CD4-positive, alpha-beta T cell (primary cell): ENCODE measurements at places on chromosomes 7 and 10. TPM values are rescaled to one million over a fixed set of nuclear protein-coding genes. Genes with fewer than 3 reads are reported as not detected.

DNA sequence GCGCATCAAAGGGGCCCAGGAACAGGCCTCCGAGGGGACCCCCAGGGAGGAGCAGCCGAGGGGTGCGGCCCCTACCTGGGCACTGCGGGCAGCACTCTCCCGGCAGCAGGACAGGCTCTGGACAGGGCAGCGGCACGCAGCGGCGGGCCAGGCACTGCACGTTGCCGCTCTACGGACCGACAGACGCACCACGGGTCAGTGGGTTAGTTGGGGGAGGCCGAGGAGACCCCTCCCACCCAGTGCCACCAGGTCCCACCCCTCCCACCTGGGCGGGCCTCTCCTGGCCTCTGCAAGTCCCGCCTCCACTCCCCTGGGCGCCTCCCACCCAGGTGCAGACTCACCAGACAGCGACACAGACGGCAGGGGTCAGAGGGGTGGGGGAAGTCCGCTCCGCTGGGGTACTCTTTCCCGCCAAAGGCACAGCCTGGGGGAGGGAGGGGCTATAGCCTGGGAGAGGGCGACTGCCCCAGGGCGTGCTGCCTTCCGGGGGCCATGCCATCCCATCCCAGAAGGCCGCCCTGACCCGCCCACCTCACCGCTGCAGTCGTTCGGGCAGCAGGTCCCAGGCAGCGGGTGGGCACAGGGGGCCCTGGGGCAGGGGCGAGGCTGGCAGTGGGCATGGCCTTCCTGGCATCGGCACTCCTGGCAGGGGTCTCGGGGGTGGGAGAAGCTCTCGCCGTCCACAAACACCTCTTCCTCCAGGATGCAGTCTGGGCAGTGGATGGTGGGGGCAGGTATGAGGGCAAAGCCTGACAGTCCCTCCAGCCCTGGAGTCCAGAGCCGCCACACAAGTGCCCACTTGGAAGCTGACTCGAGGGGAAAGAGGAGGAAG, 19.2 kb downstream of the KCP start:
- DNase-seq, result no peak

PRLHR gene
- not detected for total RNA-seq

PKD2L1 gene
- total RNA-seq, result not detected

DNA sequence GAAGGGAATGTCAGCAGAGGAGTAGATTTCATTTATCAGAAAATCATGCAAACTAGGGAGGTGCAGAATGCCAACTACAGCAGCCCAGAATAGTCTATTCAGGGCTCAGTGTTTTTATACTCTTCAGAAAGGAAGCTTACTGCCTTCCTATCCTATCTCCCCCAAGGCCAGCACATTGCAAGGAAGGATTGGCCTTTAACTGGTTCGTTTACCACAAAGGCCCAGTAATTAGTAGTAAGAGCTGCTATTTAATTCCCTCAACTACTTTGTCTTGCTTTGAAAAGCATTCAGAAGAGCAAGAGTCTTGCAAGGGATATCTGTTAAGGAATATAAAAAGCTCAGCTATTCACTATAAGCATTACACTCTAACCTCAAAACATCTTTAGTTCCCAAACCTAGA, 86.4 kb upstream of the RNF148 start:
- DNase-seq, result no peak

LRIT1 gene
- not detected for total RNA-seq

DNA sequence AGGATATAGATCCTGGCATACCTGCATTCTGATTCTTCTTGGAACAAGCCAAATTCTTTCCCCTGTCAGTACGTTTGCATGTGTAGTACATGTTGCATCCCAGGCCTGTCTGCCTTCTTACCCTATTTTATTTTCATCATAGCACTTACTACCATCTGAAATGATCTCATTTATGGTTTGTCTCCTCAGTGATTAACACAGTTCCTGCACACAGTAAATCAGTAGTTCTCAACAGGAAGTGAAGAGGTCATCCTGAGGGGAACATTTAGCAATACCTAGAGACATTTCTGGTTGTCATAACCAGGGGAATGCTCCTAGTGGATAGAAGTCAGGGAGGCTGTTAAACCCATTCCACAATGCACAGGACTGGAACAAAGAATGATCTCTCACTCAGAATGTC, 38.2 kb upstream of the SLC26A4 start:
- DNase-seq, result no peak

DNA sequence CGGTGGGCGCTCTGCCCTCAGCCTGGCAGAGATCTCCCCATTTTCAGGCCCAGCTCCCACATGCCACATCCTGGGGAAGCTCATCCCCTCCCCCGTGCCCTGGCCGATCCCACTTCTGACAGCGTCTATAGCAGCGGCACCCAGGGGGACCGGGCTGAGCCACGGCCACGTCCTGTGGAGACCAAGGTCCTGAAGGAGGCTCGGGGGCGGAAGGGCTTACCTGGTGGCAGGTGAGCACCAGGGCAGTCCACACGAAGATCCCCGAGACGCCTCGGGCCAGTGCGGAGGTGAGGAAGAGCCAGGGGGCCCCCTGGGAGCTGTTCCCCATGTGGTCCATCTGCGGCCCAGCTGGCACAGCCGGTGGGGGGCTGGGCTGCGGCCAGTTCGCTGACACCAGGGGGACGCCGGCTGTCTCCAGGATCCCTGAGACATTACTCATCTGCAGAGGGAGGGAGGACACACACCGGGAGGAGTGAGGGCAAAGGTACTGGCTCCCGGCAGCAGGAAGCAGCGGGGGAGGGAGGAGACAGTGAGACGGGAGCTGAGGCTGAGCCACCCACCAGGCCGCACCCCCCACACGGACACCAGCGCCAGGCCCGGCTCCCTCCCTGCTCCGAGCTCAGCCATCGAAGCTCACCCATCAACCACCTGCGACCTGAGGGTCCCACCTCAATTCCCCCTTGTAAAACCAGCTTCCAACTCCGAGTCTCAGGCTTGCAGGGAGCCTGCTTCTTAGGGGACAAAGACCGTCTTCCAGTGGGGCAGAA, 776 bp downstream of the TMEM184A start:
- no peak for DNase-seq

CCM2 gene
- total RNA-seq, result 48.8 TPM

ZNF680 gene
- total RNA-seq, result 8.9 TPM

DNA sequence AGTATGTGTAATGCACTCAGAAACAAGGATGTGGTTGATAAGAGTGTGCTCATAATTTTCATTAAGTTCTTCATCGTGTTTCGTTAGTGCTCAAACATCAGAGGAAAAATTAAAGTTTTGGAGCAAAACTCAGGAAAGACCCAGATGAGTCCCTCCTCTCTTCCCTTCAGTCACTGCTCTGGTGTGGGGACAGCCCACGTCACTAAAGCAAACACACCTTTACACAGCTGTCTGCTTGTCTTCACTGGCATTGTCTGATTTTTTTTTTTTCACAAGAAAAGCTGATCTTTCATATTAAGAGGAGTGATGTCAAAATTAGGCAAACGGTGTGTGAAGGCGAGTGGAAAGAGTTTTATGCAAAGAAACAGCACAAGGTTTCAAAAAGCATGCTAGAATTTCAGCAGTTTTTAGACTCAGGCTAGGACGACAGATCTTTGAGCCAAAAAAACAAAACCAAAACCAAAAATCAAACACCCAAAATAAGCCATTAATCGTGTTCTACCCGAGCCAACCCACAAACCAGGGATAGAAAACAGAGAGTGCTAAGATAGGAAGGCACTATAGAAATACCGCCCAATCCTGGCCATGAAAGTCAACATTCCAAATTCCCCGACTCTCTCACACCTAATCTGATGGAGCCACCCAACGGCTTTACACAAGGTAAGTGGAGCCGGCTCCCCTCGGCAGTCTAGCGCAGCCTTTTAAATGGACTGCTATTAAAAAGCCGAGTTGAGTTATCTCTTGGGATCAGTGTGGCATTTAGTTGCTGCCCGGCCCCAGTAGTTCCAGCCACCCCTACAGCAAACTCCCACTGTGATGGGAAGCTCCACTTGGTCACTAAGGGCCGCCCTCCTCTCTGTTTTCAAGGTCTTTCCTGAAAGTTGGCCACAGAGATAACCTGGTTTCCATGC, 27.9 kb upstream of the GATA3 start:
- DNase-seq, result no peak

TNRC18 gene
- total RNA-seq, result 69.9 TPM

TBX20 gene
- not detected for total RNA-seq

DNA sequence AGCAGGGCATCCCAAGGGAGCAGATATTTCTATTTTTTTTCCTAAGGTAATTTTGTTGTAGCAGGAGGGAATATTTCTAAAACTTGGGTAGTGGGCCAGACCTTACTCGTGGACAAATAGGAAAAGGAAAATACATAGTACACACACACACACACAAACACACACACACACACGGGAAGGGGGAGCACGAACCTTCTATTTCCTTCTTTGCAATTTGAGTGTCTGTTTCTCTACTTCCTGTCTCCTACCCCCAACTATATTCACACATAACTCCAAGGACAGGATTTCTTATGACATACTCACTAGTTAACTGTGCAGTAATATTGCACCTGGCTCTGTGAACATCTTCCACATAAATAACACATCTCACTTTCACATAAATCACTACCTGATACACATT, 4.4 kb downstream of the LDB1 start:
- no peak for DNase-seq

ZNF239 gene
- 0.59 TPM for total RNA-seq

GRCh38 chr7:38716397-38716796, 85.2 kb upstream of the AMPH start:
- DNase-seq, result no peak

OR2A12 gene
- not detected for total RNA-seq

- DNase-seq, result no peak
Observed at GRCh38 chr10:130002606-130003005, 38.5 kb upstream of the EBF3 start.

DNA sequence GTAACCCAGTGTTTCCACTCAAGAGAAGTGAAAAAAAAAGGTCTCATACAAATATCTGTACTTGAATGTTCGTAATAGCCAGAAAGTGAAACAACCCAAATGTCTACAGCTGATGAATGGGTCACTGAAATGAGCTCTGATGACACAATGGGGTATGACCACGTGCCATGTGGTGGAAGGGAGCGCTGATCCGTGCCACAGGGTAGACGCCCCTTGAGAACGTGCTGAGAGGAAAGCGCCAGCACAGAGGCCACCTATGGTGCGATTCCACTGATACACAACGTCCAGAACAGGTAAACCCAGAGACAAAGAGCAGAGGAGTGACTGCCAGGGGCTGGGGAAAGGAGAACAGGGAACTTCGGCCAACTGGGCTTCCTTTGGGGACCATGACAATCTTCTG, 50.3 kb downstream of the MAD1L1 start:
- DNase-seq, result no peak

GBX1 gene
- total RNA-seq, result not detected

CYP2W1 gene
- not detected for total RNA-seq

DNA sequence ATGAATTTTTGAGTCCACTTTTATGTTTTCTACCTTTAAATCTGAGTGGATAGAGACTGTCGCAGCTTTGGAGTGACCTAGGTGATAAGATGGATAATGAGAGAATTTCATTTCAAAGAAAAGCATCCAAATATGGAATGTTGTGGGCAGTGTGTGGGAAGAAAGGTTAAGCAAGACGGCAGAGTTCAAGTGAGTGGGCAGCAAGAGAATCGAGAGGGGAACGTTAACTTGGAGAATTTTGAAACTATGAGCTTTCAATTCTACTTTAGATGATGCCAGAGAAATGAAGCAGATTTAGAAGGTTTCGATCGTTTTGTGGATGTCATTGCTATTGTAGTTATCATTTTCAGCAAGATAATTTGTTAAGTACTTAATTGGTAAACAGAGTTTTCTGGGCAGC, 73.0 kb downstream of the XRCC2 start:
- no peak for DNase-seq

- no peak for DNase-seq
Observed at GRCh38 chr10:129131457-129132132, 335.4 kb upstream of the MGMT start.

DNA sequence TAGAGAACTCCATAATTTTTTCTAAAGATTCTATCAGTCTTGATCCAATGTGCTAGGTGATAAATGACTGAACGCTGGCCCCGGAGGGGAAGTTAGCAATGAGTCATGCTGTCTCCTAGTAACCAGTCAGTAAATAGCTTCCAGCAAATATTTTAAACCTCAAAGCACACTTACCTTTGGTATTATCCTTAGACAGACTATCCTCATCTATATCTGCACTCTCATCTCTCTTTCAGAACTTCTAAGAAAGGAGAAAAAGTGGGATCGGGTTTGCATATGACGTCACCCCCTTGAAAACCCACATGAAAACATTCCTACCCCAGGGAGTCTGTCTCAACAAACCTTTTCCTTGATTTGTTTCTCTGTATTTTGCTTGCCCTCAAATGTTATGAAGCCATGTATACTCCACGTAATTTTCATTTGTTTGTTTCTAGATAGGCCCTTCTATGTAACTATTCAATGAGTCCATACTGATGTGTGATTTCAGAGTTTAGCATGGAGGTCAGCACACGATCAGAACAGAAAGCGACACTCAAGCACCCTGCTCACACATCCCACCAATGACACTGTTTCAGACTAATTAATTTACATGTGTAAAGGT, 174.9 kb upstream of the NRP1 start:
- DNase-seq, result peak; percentile 22

GRCh38 chr7:157357129-157358040, 20.6 kb downstream of the DNAJB6 start:
- DNase-seq, result no peak
